Glomerular endothelial cell (primary cell): ENCODE measurements at places on chromosomes 7 and 10. TPM values are rescaled to one million over a fixed set of nuclear protein-coding genes. Genes with fewer than 3 reads are reported as not detected.

DNA sequence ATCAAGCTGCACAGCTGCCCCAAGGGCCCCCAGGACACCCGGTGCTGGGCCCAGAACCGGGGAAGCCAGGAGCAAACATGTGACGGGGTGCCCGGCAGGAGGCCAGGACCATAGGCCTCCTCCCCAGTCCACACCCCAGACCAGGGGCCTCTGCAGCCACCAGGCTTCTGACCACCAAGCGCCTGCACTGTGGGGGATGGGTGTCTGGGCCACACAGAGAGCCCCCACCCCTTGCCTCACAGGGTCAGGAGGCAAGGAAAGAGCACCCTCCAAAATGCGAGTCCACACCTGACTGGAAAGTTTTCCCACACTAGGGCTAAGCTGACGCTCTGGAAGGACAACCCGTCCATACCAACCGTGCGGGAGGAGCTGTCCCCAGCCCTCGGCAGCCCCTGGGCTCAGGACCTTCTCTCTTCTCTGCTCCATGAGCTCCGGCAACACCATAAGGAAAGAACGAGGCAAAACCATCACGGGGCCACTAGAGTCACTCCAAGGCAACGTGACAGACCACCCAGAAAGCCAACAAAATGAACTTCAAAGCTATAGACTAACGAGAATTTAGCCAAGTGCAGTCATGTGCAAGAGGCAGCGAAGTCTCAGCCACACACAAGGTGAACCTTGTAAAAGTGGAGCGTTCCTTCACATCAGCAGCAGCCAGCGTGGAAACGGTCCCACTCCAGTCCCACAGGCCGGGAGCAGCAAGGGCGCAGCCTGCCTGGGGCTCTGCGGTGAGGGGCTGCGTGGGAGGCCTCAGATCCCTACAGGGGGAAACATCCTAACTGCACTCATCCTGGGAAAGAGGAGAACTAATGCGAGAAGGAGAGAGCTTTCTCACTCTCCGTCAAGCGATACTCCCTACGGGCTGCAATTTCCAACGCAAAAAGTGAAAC lies 5.1 kb downstream of the STK32C start:
- DNase-seq = no peak

PNLIPRP2 gene
- not detected in 2 replicates for total RNA-seq

GRCh38 chr10:71074176-71074755 lies 138.1 kb upstream of the UNC5B start:
- DNase-seq = no peak

TAS2R38 gene
- total RNA-seq = not detected in 2 replicates

DNA sequence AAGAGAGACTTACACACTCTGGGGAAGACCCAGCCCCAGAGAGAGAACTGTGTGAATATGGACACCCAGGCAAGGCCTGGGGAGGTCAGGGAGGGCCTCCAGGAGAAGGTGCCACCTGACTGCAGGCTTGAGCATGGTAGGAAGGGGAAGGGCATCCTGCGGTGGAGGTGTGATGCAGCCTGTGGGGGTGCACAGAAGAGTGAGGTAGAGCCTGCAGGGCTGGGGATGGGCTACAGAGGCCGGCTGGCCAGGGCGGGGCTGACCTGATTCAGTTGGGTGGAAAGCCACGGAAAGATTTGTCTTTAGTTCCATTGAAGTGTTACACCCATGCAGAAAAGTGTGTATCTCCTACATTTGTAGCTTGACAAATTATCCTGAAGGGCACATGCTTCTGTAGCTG lies 47.6 kb downstream of the ZMIZ1 start:
- DNase-seq = no peak

GPC2 gene
- total RNA-seq = 3.2 and 6.8 TPM in 2 replicates

GRCh38 chr7:57653262-57653830 lies 203.4 kb downstream of the ZNF716 start:
- no peak for DNase-seq

DNA sequence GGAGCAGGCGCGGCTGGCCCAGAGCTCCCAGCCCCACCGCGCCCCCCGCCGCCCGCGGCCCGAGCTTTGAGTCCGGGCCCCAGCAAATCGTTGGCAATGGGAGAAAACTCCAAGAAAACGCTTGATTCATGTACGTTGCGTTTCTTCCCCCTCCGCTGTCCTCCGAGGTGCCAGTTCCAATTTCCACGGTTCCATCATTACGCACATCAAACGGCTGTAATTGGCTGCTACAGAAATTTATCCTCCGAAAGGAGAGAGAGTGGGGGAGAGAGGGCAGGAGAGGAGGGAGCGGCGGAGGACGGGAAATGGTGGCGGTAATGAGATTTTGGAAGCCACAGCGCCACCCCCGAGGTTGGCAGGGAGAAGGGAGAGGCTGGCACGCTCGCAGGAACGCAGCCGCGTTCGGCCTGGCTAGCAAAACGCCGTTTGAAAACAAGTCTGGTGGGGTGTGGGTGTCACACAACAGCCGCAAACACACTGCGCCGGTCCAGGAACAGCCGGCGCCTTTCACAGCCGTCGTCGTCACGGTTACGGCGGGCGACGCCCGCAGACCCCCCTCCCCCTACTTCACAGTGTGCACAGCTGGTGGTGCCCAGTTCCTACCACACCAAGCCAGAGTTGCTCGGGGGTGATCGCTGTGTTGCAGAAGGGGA lies 57.5 kb downstream of the UNCX start:
- no peak for DNase-seq

DNA sequence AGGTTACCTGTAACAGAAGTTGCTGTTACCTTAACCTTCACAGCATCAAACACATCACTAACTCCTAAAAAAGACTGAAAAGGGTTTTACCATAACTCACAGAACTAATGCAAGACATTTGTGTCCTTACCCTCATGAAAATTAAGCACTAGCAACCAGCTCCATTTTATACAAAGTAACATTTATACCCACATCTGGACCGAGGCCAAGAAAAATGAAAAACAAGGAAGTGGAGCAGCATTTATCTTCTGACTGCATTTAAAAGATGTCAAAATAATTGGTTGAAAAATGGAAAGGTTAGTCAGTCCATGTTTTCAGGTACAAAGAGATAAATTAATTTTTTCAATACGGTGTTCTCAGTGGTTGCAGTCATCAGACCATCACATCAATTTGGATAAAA lies 3.1 kb upstream of the RBP4 start:
- no peak for DNase-seq

CDHR1 gene
- total RNA-seq = 0.15 and 1.3 TPM in 2 replicates

- no peak for DNase-seq
Observed at GRCh38 chr10:17779784-17780183, 27.8 kb downstream of the TMEM236 start.

SRGN gene
- total RNA-seq = 380 and 694 TPM in 2 replicates

GRCh38 chr7:130947792-130948580 lies 214.0 kb upstream of the KLF14 start:
- no peak for DNase-seq

GRCh38 chr10:70137135-70137534 lies 4.5 kb upstream of the AIFM2 start:
- no peak for DNase-seq

DNA sequence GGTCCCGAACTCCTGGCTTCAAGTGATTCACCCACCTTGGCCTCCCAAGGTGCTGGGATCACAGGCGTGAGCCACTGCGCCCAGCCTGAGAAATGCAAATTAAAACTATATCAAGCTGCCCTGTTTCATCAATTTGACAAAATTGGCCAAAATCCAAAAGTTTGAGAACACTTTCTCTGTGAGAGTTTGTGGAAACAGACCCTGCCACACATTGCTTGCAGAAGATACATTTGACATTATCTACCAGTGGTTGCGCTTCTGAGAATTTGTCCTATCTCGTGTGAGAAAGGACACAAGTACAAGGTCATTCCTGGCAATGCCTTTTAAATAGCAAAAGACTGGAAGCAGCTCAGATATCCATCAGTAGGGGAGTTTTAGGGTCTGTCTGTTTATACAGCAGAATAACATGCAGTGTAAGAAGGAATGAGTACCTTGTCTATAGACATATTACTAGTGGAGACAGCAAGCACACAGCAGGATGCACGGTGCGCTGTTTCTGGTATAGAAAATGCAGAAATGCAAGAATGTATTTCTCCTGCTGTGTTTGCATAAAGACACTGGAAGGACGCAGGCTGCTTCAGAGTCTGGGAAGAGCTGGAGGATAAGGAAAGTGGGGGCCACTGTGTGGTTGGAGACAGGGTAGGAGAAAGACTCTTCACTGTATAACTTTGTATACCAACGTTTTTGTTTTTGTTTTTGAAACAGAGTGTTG lies 4.3 kb downstream of the LHPP start:
- no peak for DNase-seq

CRYGN gene
- total RNA-seq = not detected in 2 replicates

GRCh38 chr7:38195804-38196595 lies 18.0 kb downstream of the STARD3NL start:
- no peak for DNase-seq

DNA sequence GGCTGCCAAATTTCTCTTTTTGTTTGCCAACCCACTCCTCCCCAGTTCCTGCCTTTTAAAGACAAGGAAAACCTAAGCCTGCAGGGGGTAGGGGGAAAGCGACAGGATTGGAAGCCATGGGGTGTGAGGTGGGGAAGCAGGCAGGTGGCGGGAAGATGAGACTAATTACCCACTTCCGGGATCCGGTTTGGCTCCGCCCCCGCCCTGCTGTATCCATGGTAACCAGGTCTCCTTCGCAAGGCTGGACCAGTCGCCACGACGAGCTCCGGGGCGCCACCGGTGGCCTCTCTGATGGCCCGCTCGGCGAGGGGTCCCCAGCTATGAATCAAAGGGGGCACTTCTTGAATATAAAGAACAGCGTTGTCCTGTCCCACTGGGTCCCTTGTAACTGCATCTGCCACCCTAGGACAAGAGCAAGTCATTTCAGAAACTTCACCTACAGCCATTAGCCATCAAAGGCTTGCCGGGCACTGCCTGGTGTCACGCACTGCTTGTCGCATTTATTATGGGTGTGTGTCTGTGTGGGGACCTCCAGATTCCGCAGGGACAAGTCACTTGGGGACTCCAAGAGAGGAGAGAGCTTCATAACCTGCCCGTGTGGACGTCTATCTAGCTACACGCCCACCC lies 55.4 kb upstream of the LMTK2 start:
- DNase-seq = no peak

DNA sequence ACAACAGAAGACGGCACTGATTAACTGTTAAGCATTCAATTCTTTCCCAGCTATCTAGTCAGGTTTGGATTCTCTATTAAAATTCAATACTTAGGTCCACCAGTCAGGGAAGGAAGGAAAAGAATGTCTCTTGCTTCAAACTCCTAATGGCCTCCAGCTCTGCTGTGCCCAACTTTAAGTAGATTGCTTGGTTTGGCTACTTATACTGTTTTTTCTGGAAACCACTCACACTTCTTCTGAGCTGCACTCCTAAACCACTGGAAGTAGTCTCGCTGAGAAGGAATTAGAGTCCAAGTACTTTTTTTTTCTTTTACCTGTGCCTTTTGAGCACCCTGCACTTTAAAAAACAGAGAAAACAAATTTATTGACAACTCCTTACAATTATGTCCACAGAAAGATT lies 26.7 kb upstream of the COL1A2 start:
- DNase-seq = no peak

PAXIP1 gene
- 6.4 and 9.1 TPM in 2 replicates for total RNA-seq

DNA sequence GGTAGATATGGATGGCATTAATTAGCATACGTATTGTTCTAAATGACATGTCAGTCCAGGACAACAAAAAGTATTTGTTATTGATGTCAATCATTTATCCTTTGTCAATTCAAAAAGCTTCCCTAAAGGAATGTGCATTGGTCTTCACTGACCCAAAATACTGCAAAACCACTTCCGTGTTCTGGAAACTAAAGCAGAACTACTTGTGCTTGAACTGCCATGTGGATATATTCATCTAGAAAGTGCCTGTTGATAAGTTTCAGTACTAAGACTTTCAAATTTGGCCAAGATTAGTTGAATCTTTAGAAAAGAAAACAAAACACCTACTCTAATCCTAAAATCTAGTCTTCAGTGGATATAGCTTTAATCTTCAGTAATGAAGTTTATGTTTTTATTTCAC lies 242.1 kb upstream of the PPP1R3A start:
- no peak for DNase-seq

DNA sequence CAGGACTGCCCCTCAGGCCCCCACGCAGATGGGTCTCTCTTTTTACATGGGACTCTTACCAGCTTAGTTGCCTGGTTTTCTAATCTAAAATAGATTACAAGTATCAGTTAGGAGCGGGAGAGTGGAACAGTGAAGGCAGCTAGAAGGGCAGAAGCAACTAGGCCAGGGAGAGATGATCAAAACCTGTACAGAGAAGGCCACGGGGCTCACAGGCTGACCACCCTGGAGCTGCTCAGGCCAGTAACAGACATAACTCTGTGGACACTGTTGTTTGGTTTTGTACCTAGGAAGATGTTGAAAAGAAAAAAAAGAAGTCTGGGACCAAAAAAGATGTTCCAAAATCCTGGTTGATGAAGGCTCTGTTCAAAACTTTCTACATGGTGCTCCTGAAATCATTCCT lies 16.5 kb downstream of the ABCC2 start:
- DNase-seq = no peak

GRCh38 chr10:22681783-22682183 lies 32.6 kb downstream of the PIP4K2A start:
- no peak for DNase-seq

DNA sequence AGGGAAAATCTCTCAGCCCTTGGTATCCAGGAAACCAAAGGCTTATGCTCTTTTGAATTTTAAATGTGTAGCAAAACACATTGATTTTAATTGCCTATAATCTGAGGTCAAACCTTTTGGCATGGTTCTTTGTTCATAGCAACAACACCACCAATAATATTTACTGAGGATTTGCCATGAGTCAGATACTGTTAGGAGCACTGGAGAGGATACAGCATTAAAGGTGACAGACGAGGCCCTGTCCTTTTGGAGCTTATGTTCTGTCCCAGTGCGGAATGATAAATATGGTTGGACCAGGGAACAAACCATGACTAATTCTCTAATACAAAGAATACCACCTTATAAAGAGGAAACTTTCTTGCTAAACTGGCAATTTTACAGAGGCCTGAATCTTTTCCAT lies 176.6 kb downstream of the CTNNA3 start:
- no peak for DNase-seq
